NCI-H524 (cell line): ENCODE measurements at places on chromosomes 13 and 19.

GRCh38 chr13:112965573-112966115, 3.4 kb upstream of the MCF2L start:
- DNase-seq, result no peak

GRCh38 chr13:67156723-67157060, 73.4 kb downstream of the PCDH9 start:
- no peak for DNase-seq

- DNase-seq, result no peak
Measured at GRCh38 chr19:4495471-4495870, 22.8 kb downstream of the PLIN4 start.

GRCh38 chr19:20287070-20287469, 120.1 kb downstream of the ZNF486 start:
- DNase-seq, result no peak

DNA sequence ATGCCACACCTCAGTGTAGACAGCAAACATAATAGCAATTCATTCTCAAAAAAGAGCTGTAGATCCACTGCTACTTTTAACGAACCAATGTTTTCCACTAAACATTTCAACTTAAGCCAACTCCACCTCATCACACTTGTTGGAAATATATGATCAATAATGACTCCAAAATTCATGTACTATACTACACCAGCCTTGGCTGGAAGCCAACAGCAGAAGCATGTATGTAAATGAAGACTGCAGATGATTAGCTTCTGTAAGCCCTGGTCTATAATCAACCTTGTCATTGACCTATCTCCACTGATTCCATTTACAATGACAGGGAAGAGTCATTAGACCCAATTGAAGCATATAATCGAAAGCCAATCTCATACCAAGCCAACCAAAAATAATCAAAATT, 71.7 kb downstream of the STK24 start:
- no peak for DNase-seq

GRCh38 chr19:47156861-47157430, 26.3 kb downstream of the SAE1 start:
- no peak for DNase-seq

DNA sequence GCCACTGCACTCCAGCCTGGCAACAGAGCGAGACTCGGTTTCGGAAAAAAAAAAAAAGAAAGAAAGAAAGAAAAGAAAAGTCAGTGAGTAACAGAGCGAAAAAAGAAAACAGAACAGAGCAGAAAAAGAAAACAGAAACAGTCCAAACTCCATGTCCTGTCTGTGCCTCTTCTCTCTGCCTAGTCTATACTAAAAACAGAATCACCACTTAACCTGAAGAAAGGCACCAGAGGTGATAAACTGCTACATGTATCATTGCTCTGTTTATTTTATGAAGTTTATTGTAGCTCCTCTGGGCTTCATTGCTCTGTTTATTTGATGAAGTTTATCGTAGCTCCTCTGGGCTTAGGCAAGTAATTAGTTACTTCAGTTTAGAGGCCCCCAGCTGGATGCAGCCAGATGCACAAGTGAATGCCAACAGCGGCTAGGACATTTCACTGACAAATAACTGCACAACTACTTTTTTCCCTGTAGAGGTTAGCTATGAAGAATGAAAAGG, 39.2 kb downstream of the TBC1D4 start:
- DNase-seq, result no peak
